ENCODE measurements at places on chromosomes 12 and 14.

GRCh38 chr12:129720618-129721017 is 183.2 kb downstream of the TMEM132D start:
- no peak for DNase-seq

DNA sequence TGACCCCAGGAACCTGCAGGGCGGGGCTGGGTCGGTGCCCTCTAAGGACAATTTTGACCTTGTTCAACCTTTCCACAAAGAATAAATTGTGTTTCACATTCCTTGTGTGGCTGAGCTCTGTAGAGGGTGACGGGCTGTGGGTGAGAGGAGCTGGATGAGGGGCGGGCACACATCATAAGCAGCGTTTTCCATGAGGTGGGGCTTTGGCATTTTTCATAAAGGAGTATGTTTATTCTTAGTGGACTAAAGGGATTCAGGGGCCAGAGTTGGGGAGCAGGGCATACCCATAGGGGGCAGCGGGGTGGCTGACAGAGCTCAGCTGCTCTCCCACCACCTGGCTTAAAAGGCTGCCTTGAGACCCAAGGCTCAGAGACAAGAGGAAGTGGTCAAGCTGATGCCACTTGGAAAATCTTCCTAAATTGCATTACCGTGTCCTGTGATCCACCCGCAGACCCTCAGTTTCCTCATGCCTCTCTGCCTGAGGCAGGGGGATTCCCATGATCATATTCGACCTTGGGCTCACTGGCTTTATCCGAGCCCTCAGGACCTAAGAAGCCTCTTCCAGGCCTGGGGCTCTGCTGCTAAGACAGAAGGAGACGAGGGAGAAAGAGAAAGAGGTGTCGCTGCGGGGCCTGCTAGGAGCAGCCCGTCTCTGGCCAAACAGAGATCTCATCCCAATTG is 11.4 kb downstream of the MMP14 start:
- peak; percentile 46 for DNase-seq

GRCh38 chr14:43155924-43156323 is 1351.2 kb downstream of the FSCB start:
- no peak for DNase-seq

DNA sequence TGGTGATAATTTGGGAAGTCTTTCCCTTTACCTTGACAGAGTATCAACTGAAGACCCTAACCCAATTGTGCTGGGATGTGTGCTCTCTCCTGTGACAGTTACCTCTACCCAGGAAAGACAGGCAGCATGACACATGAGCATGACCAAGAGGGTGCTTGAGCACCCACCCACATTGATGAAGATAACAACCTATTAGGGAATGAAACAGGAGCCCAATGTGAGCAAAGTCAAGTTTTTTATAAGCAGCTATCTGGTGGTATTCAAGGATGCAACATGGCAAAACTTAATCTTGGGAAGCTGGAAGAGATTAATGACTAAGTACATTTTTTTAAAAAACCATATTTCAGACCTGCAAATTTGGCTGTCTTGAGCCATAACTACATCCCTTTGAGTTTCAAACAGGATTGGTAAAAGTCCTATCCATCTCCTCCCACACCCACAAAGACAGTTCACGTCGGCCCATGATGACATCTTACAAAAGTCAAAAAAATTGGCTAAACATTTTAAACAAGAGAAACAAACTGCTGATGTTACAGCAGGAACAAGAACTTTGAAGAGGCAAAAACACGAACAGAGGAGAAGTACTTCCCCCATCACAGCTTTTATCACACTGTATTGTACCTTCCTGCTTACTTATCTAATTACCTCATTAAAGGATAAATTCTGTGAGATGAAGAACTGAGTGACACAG is 60.3 kb downstream of the MED13L start:
- no peak for DNase-seq

- DNase-seq = no peak
Measured at GRCh38 chr14:35877276-35877675, 51.1 kb downstream of the BRMS1L start.

- peak; percentile 91 for DNase-seq
Measured at GRCh38 chr12:52023182-52023975, 16.6 kb downstream of the TAMALIN start.

DNA sequence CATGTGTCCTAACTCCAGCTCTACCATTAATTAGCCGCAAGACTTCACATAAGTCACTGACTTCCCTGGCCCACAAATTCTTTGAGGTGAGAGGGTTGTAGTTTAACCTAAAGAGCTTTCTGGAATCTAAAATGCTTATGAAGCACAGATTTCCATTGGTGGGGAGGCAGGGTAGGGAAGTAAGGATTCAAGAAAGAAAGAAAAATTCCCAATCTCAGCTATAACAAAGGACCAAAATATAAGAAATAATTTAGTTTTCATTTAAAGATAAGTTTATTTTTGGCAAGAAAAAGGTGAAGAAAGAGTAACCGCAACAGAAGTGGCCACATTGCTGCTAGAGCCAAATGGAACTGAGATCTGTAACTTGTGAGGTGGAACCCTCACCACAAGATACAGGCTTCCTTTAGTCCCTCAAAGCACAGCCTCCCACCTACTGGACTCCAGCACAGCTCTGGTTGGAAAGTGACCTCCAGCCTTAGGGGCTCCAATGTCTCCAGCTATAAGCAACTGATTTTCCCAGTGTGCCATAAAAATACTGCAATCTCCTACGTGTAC is 23.6 kb downstream of the DAD1 start:
- DNase-seq = no peak

GRCh38 chr12:113130457-113131135 is 5.0 kb downstream of the RASAL1 start:
- DNase-seq = no peak

DNA sequence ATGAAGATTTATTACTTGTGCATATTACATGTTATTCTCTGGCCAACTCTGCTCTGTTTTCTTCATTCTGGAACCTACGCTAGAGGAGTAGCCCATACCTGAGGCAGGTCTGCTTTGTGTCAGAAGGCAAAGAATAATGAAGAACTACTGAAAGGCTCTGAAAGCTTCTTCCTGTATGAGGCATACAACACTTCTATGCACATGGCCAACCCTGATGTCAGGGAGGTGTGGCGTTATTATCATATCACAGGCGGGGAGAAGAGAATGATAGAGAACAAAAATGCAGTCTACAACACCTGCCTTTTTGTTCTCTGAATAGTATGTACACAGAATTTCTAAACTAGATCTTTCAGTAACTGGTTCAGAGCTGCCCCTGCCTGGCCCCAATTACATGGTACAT is 32.5 kb upstream of the CRY1 start:
- DNase-seq = no peak

DNA sequence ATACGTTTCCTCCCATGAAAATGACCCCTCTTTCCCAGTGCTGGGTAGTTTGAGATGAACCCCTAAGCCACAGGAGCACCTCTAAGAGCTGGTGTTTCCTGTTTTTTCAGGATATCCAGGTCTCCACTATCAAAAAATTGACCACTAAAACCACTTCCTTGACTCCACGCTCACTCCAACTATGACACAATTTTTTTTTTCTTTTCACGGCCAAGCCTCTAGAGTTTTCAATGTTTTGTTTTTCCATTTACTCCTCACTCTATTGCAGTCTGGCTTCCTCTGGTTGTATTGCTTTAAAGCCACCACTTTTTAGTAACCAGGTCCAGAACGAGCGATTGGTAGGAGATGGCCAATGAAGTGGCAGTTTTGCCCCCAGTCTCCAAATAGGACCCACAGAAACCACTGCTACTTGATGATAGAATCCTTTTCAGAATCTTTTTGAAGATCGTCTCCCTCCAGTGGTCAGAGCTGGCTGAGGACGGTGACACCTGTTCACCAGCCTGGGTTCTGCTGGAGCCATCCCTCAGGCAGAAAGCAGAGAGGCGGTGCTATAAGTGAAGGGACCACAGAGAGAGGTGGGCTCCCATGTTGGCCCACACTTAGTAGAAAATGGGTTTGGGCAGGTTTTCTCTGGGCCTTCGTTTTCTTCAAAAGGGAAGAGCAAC is 454.4 kb downstream of the VRK1 start:
- DNase-seq = peak; percentile 20

DNA sequence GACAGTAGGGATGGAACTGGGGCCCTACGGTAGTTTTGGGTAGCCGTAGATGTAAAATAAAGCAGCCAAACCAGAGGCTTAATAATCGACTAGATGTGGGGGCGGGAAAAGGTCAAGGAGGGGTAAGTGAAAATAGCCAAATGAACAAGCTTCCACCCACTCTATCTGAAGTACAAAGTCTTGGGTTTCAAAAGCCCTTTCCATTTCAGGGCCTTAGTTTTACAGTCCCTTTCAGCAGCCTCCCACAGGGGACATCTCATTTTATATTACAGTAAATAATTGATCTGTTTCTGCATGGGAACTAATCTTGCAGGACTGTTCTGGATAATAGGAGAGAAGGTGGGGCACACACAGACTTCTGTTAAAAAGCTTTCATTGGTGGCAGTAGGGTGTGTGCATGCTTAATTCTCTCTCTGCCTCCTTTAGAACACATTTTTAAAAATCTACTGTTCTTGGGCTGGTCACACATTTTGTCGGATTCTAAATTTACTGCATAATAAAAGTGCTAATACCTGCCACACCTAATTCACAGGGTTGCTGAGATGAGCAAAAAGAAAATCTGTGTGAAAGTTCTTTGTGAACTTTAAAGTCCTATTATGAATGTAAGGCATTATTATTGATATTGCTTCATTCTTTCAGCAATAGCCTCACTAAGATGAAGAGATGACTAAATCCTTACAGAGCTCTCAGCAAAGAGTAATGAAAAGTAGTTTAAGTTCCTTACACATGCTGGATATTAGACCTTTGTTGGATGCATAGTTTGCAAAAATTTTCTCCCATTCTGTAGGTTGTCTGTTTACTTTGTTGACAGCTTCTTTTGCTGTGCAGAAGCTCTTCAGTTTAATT is 104.6 kb downstream of the ITPR2 start:
- no peak for DNase-seq

DNA sequence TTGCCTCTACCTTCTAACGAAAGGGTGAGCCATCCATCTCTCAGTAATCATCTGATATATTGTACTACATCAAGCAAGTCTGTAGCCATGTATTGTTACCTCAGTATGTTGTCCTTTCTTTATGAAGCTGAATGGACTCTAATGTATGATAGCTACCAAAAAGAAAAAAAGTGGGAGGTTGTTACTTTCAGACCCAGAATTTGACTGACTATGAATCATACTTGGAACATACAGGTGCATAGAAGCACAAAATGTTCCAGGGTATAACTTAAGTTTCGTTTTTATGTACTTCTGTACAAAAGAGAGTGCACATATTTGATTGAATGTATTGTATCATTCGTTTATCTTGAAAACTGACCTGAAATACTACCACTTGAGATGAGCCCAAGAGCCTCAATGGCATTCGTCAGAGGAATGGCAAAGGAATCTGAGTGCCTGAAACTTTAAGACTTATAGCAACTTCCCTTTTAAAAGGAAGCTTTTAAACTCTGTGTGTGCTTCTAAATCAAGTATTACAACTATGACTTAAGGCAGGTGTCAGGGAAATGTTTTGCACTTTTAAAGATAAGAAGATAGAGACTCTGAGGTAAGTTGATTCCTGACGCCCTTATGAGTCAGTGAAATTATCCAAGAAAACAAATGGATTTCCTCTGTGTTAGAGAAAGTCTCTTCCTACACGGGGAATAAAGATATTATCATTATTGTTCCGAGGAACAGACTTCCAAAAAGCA is 951.5 kb downstream of the GALC start:
- no peak for DNase-seq

DNA sequence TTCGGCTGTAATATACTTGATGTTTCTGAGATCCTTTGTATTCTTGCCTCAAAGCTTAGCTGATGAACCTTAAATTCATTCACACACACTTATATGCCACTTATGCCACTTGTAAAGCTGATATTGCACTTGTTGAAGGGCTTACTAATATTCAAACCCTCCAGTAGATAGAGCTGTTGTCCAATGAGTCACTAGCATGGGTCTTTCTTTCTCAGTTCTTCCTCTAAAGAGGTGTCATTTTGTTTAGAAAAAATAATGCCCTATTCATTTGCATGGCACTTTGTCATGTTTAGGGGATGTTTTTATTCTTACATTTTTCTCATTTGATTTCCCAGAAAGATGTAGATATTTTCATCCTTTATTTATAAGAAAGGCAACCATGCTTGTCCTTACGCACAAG is 56.4 kb downstream of the MON2 start:
- DNase-seq = peak; percentile 18

GRCh38 chr14:75597149-75597548 is 18.7 kb downstream of the FLVCR2 start:
- DNase-seq = no peak

DNA sequence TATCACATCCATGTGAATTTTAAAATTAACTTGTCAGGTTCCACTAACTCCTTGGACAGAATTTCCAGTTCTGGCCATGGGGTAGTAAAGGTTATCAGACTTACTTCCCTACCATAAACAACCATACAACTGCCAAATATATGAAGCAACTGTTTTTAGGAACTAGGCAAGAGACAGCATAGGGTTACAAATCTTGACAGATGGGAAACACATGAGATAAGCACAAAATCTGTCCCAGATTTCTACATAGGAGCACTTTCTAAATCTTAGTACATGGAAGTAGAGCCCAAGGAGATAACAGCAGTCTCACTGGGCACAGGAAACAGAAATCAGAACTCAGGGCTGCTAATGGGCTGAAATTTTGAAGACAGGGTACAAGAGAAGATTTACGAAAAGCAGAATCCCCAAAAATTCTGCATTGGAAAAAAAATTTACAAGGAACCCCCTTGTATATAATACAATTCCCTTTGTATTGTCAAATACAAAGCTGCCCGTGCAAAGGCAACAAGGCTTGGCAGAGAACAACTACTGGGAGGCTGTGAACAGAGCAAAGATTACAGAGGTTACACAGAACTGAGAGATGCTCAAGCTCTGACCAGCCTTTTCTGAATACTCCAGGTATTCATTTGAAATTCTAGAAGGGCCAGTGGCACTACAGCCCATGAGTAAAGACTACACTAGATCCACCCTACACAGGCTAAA is 43.2 kb downstream of the GALNT4 start:
- DNase-seq = no peak

GRCh38 chr14:54653712-54654469 is 87.0 kb downstream of the SAMD4A start:
- no peak for DNase-seq

DNA sequence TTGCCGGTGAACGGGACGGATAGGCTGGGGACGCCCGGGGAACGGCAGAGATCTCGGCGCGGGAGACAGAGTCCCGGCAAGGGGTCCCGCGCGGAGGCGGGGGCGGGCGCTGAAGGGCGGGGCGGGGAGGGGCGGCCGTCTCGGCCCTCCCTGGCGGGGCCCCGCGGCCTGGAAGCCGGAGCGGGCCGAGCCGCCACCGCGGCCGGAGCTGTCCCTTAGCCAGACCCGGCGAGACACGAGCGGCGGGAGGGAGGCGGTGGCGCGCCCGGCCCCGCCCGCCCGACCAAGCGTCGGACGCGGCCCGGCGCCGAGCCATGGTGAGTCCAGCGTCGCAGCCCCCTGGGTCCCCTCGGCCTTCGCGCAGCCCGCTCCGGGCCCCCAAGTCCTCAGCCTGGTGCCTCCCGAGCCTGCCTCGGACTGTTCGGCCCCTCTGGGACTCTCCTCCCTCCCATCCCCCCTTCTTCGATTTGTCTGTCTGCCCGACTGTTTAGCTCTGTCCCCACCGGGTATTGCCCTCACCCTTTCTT is at the start of gene ARHGEF40:
Gene ARHGEF40, plus strand, starts transcription at position 222 of the 527 bp plus-strand sequence. Its CDS starts 93 bp downstream, at position 315.
- peak; percentile 26 for DNase-seq

Measured in hematopoietic multipotent progenitor cell treated with erythropoietin and hydrocortisone succinate and interleukin-3 and kit ligand, for 6 days (in vitro differentiated cells).